ENCODE measurements at places on chromosomes 7 and 10. TPM values are rescaled to one million over a fixed set of nuclear protein-coding genes. Genes with fewer than 3 reads are reported as not detected.
A peak's percentile ranks its signal among the peaks of the same experiment; 100 is the strongest.

DNA sequence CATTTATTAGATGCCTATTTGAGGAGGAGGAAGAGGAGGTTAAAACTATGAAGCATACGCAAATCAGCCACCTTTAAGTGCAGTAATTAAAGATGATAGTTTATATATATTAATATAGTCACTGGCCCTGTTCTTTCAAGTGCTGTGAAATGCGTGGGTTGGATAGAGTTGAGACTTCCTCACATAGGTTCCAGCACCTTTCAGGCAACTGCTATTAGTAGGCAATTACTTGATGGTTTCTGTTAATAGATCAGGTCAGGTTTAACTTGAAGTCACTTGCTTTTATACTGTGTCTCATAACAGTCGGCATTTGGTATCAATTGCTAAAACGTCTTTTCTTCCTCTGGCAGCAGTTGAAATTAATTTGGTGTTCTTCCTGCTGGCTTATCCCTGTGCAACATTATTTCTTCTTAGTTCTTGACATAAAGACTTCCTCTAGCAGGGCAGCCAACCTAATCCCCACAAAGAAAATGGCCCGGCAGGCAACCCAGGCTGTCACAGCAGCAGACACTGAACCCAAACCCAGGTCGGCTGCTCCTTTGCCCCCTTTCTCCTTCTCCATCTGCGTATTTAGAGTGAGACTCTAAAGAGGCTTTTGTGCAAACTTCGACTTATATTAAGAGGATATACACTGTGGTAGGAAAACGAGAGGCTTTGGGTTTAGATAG lies 35.3 kb upstream of the BET1 start:
- DNase-seq, result no peak

DNA sequence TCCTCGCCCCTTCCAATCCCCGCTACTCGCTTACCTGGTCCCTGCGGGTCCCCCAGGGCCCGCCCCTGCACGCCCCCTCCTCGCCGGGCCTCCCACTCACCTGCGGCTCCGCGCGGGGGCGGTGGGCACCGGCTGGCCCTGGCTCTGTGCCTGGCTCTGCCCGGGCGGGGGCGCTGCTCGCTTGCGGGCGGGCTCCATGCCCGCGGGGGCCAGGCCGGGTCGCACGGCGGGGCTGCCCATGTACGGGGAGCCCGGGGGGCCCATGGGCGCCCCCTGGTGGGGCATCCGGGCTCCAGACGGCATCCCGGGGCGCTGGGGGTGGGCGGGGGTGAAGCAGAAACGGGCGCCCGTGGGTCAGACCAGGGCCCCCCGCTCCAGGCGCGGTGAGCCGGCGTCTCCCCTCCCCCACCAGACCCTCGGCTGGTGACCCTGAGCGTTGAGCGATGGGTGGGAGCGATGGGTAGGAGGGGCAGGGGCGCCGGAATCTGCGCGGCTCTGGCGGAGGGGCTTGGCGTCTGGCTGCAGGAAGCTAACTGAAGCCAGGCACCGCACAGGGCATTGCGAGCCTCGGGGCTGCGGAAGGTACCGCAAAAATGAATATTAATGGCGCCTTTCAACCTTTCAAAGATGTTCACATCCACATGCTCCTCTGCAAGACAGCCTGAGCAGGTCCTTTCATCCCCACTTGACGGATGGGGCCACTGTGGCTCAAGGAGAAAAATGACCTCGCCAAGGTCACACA lies 3.0 kb downstream of the SMARCD3 start:
- peak; percentile 61 for DNase-seq

DNA sequence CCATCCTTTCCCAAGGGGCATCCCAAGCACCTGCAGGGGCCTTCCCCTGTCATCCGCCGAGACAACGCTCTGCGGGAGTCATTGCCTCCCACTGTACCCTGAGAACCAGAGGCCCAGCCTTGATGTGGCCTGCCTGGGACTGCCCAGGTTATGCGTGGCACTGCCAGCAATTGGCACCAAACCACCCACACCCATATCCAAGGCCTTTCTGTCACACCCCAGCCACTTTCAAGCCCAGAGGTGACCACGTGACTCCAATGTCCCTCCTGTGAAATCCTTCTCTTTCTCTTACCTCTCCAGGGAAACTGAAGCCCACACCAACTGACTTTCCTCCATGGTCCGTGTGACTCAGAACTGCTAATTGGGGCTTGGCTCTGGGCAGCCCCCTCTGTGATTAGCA lies 123.9 kb downstream of the C10orf105 start:
- DNase-seq, result no peak

- DNase-seq, result peak; percentile 22
These were observed 88.0 kb downstream of the FOXP2 start for GRCh38 chr7:114502454-114503254.

Gene EGR2
- 1.1 TPM for total RNA-seq

DNA sequence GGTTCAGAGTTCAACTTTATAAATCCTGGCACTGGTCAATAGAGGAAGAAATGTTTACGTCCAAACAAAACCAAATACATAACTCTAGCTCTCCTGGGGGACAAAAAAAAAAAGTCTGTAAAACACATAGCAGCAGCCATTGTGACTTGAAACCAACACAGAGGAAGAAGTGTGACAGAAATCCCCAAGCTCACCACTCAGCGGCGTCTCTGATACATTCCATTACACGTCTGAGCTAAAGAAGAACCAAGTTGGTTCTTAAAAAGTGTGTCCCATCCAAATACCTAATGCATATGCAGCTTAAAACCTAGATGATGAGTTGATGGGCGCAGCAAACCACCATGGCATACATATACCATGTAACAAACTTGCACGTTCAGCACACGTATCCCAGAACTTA lies 58.3 kb upstream of the NANOS1 start:
- DNase-seq, result no peak

Gene AOAH
- not detected for total RNA-seq

Gene OR2A42
- 0.32 TPM for total RNA-seq

- no peak for DNase-seq
These were observed 26.6 kb upstream of the R3HCC1L start for GRCh38 chr10:98107644-98108430.

All from GM23248 (cell line).